ENCODE measurements at places on chromosomes 13 and 19.
A peak's percentile ranks its signal among the peaks of the same experiment; 100 is the strongest.

GRCh38 chr13:51286135-51287002, 53.1 kb upstream of the SERPINE3 start:
- DNase-seq, result peak; percentile 60

DNA sequence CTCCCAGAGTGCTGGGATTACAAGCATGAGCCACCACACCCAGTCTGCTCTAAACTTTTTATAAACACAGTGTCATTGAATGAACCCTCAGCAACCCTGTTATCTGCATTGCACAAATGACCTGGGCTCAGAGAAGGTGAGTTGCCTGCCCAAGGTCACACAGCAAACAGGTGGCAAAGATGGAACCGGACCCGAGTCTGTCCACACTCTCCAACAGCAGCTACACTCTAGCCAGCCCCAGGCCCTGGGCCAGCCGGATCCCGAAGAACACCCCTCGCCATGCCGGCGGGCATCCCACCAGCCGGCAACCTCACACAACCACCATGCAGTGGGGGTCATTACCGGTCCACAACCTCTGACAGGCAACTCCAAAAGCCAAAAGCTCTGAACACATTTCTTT, 14.5 kb downstream of the ERCC2 start:
- no peak for DNase-seq

DNA sequence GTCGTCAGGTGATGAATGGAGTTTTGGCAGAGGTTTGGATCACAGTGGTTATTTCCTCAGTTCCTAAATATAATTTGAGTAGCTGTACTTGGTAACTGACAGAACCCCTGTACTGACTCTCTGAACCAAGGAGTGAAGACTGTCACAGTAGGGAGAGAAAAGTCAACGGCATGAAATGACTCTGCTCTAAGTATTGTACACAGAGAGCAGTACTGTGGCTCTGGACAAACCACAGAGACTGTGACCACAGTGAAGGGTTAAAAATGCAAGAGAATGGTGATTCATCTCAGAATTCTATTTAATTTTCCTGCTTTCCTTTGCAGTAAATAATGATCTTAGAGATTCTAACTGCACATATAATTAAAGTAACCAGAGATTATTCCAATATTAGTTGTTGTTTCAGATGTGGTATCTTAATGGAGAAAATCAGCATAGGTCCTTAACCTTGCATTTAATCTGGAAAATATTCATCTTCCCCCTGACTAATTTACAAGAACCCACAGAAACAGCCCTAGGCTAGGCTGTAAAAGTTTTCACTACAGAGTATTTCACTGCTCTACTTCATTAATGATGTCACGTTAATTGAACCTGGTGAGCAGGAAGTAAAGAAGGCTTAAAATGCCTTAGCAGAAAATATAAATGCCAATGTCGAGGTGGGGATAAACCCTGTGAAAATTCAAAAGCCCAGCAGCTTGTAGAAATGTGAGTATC, 221.9 kb downstream of the LIG4 start:
- no peak for DNase-seq

GRCh38 chr13:27679396-27679795, 57.7 kb downstream of the POLR1D start:
- DNase-seq, result no peak

DNA sequence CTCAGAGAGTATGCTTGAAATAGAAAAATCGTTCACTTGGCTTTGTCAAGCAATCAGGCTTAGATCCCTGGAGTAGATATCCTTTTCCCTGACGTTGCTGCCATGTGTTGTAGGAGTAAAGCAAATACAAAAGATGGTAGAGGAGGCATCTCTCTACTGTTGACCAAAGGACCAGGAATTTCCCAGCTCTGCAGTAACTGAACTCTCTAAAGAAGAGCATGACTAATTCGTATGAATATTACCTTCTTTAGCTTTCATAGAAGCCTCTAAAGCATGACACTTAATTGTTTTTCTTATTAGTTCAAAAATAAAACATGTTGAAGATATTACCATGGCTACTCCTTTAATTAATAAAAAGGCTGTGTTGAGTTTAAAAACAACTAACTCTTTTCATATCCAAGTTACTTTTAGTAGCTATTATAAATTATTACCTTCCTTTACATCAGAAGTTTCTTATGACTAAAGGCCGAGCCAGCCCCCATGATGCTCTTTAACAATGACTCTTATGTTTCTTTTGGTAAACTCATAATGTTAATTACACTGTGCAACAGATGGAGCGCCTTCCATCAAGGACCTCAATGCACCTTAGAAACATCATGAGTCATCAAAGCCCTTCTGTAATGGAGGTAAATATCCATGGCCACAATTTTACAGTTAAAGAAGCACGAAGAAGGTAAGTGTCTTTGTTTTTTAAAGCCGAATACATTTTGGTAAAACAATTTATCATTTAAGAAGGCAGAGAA, 352.4 kb downstream of the KLF5 start:
- no peak for DNase-seq

Data from CD8-positive, alpha-beta T cell (primary cell).